ENCODE measurements at places on chromosomes 5 and 9.

GRCh38 chr5:171318026-171318425 is 9.0 kb downstream of the TLX3 start:
- DNase-seq, result no peak

- DNase-seq, result no peak
Observed at GRCh38 chr5:180816608-180817534, 14.3 kb upstream of the MGAT1 start.

GRCh38 chr5:168886157-168886556 is 307.0 kb upstream of the PANK3 start:
- no peak for DNase-seq

DNA sequence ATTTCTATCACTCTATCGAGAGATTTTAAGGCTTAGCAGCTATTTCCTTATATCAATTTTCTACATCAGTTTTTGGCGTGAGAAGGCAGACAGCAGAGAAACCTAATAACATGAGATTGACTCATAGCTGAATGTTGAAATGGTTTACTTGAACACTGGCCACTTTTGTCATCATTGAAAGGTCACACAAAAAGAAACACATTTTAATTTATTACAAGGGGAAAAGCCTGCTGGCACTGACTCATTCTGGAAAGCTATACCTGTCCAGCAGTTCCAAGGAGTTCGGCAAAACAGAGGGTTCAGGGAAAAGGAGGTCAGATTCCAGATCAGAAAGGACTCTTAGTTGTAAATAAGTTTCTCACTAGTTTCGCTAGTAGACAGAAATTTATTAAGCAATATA is 566.4 kb downstream of the DNAH5 start:
- no peak for DNase-seq

DNA sequence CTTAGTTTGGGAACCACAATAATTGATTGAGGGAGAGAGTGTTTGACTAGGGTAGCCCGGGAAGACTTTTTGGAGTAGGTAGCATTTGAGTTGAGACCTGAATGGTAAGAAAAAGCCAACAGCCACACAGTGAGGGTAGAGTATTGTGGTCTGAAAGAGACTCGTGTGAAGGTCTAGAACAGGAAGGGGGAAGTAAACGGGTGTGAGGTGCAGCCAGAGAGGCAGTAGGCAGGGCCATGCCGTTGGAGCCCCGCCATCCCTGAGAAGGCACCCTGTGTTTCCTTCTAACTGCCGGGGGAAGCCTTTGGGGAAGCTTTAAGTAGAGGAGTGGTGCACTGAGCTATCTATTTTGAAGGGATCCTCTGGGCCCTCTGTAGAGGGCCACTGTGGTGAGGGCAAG is 3.5 kb upstream of the F2RL2 start:
- DNase-seq, result no peak

- no peak for DNase-seq
Observed at GRCh38 chr5:174614500-174615135, 109.8 kb upstream of the MSX2 start.

GRCh38 chr9:128068386-128069205 is 564 bp downstream of the SLC25A25 start:
- no peak for DNase-seq

GRCh38 chr5:96324708-96325107 is 108.3 kb downstream of the PCSK1 start:
- DNase-seq, result no peak

DNA sequence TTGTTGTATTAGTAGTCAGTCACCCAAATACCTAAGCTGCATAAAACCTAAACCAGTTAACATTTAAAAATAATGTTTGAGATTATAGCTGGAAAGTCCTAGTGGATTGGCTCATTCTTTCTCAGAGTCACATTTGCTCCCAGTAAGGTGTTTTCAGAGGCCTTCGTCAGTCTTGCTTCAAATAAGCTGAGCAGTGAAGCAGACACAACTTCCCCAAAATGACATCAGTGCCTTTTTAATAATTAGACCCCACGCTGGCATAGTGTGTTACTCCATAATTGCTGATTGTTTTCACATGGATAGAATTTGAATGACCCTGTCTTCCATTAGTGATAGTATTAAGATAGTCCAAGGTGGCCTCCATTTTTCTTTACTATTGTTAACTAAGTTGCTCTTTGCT is 245.8 kb downstream of the PJA2 start:
- DNase-seq, result no peak

DNA sequence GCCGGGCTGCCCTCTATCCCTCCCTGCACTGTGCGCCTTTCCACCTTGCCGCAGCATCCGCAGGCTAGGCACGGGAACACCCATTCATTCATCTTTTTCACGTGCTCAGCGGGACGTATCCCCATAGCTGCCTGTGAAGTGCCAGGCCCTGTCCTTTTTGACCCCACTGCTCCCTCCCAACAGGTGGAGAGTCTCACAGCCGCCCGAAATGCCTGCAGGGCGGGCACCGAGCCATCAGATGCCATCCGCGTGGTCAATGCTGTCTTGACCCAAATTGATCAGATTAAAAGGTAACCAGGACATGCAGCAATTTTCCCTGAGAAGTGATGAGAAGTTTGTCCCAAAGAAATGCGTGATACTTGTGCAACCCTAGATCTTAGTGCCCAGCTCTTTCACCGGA is 15.5 kb downstream of the TRIP13 start:
- DNase-seq, result no peak

DNA sequence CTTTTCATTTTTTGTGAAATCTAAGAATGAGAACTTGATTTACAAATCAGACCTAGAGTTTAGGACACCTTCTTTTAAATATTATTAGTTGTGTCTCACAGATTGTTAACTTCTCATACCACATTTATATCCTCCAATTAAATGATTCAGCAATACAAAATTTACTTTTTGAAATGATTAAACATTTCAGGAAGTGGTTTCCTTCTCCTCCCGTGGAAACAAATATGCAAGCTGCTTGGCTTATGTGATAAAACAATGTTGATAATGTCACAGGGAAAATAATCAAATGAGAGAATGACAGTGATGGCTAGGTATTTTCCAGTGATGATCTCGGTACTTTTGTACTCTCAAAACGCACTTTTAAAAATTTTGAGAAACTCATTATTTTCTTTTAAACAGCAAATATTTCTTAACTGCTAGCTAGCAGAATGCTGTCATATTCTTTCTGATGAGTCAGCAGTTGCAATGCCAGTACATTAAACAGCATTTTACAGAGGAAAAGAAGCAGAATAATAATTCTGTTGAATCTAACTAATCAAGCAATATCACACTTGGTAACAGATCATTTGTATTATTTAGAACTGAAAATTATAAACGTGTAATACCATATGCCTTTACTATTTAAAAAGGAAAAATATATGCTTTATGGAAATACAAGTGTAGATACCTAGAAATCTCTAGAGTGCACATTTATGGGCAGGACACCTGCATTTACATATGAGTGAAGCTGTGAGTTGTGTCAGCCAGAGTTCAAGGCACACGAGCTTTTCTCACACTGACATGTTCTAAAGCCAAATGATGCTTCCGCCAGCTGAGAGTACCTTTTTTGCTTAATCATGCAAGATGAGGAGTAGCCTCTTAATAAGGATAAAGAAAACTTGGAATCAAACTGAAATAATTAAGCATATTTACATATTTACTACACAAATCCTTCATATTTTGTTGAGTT is 53.6 kb upstream of the CDH18 start:
- DNase-seq, result no peak

All from stimulated activated CD4-positive, alpha-beta T cell treated with anti-CD3 and anti-CD28 coated beads, TNF-alpha, amount 100 ng/mL, for 24 hours (primary cell).